GM12892 (cell line): ENCODE measurements at places on chromosomes 7 and 10.

- DNase-seq: no peak
Measured at GRCh38 chr7:28155019-28155660, 25.5 kb downstream of the JAZF1 start.

- no peak for DNase-seq
Measured at GRCh38 chr7:127770885-127771284, 118.9 kb downstream of the SND1 start.

GRCh38 chr10:1365540-1366321 is 309.5 kb downstream of the WDR37 start:
- no peak for DNase-seq

GRCh38 chr10:98910048-98910447 is 325.6 kb downstream of the HPSE2 start:
- DNase-seq: no peak

GRCh38 chr10:69665474-69666320 is 35.6 kb downstream of the FAM241B start:
- no peak for DNase-seq

- no peak for DNase-seq
Measured at GRCh38 chr10:78529262-78529661, 495.6 kb downstream of the RPS24 start.

DNA sequence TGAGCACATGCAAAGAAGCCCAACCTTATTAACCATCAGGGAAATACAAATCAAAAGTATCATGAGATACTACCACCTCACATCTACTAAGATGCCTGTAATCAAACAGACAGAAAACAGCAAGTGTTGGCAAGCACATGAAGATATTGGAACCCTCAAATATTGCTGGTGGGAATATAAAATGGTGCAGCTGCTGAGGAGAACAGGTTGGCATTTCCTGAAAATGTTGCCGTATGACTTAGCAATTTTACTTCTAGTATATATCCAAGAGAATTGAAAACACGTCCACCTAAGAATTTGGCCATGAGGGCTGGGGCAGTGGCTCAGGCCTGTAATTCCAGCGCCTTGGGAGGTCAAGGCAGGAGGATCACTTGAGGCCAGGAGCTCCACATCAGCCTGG is 39.4 kb upstream of the TNRC18 start:
- DNase-seq: no peak

DNA sequence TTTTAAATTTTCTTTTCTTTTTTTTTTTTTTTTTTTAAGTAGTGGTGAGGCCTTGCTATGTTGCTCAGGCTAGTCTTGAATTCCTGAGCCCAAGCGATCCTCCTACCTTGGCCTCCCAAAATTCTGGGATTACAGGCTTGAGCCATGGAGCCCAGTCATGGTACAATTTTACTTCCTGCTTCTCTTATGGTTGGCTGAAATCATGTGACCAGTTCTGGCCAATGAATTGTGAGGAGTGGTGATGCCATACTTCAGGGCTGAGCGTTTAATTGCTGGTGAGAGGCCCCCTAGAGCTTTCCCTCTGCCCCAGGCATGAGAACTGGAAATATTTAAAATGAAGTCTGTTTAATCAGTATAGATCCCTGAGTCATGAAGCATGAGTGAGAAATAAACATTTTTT is 22.2 kb upstream of the BAIAP2L1 start:
- DNase-seq: no peak

- no peak for DNase-seq
Measured at GRCh38 chr10:14378387-14378960, 47.8 kb upstream of the FRMD4A start.

DNA sequence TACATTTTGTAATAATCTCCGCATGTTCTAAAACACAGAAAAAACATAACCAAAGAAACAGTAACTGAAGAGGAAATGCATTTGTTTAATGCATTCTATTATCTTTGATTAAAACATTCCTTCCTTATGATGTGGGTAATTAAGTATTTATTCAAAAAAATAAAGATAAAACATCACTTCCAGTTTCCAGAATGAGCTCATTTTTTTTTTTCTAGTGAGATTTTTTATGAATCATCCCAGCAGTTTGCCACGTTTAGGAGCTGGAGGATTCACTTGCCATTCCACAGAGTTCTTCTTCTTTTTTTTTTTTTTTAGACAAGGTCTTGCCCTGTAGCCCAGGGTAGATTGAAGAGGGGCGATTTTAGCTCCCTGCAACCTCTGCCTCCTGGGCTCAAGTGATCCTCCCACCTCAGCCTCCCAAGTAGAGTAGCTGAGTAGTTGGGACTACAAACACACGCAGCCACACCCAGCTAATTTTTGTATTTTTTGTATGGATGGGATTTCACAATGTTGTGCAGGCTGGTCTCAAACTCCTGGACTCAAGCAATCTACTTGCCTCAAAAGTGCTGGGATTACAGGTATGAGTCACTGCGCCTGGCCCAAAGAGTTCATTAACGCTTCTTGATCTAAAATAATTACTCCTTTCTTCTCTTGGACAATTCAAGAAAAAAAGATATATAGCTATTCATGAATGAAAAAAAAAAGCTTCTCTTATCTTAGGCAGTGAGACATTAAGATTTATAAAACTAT is 177.3 kb downstream of the DKK1 start:
- DNase-seq: no peak

GRCh38 chr7:40014376-40014775 is 64.3 kb downstream of the CDK13 start:
- no peak for DNase-seq

DNA sequence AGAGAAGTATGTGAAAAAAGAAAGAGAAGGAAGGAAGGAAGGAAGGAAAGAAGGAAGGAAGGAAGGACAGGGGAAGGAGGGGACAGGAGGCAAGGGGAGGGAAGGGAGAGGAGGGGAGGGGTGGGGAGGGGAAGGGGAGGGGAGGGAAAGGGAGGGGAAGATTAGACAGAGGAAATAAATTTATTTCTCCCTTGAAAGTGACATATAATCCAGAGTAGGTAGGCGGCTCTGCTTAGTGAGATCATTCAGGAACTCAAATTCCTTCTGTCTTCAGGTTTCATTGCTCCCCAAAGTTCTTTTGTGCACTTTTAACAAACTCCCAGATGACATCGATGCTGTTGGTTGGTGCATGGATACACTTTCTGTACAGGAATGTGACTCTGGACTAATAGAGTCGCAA is 594.7 kb upstream of the STEAP1 start:
- DNase-seq: no peak

GRCh38 chr7:110831419-110831818 is 259.5 kb upstream of the LRRN3 start:
- no peak for DNase-seq

- no peak for DNase-seq
Measured at GRCh38 chr7:50474382-50475160, 24.4 kb upstream of the FIGNL1 start.

- DNase-seq: no peak
Measured at GRCh38 chr10:48759113-48759901, 74.6 kb downstream of the WDFY4 start.

DNA sequence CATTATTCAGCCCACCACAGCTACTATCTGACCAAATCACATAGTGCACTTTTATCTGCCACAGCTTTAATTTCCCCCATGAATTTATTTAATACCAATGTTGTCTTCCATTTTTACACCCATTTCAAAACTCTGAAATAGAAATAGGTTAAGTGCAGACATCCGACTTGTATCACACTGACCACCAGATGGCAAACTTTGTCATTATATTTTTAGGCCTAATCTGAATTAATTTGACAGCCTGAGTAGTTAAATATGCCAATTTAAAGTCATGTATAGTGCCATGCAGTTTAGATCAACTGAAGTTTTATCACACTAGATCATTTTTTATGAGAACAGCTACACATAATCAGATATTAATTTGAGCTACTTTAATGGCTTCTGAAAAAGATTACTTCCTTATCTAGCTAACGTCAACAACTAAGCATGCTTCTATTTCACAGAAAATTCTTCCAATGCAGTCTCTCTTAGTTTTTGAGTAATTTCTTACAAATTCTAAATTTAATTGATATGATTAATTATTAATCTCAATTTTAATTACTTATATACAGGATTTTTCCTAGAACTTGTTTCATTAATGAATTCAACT is 566.4 kb downstream of the GFRA1 start:
- DNase-seq: no peak

- DNase-seq: no peak
Measured at GRCh38 chr10:69123306-69123746, 652 bp upstream of the VPS26A start.

- DNase-seq: no peak
Measured at GRCh38 chr7:45715471-45716352, 141.5 kb downstream of the ADCY1 start.

GRCh38 chr10:27188897-27189296 is 33.7 kb downstream of the MASTL start:
- no peak for DNase-seq

DNA sequence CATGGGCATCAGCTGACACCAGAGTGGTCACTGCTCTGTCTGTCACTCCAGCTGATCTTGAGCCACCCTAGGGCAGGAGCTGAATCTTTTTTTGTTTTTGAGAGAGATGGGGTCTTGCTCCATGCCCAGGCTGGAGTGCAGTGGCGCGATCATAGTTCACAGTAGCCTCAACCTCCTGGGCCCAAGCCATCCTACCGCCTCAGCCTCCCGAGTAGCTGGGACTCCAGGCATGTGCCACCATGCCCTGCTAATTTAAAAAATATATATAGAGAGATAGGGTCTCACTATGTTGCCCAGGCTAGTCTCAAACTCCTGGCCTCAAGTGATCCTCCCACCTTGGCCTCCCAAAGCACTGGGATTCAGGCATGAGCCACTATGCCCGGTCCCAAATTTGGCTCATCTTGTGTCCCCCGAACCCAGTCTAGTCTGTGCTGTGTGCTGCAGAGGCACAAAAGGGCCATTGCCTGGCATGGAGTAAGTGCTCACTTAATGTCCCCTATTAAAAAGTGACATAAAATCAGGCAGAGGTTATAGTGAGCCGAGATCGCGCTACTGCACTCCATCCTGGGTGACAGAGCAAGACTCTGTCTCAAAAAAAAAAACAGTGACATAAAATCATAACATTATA is 8.1 kb upstream of the FZD9 start:
- DNase-seq: no peak

DNA sequence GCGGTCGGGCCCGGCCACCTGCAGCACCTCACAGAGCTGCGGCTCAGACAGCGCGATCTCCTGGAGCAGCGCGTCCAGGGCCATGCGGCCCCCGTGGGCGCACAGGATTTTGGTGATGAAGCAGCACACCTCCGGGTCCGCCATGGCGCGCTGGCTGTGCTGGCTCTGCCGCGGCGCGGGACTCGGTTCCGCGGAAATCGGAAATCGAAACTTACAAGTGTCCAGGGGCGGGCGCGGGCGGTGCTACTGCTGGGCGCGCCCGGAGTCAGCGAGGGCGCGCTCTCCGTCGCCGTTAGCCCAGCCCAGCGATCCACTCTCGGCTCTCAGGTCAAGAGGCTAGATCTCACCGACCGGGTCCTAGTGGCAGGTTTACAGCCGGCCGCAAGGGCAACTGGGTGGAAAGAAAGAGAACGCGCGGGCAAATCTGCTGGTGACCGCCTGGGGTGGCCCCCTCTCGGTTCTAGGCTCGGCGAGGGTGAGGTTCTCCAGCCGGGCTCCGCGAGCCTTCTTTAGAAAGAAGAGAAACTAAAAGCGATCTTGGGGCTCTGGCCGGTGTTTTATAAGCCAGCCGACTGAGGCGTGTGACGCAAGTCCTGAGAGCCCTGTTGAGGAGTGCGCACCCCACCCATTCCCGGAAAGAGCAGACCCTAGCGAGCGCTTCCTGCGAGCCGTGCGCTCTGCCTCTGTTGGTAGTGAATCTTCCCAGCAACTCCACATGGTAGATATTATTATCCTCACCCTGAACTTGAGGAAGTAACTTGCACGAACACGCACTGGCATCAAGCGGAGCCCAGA is at the start of gene ZC3HAV1:
TSS of gene ZC3HAV1 (minus strand) at position 533 of the 795 bp plus-strand sequence. CDS start at position 144, 389 bp downstream.
- peak; percentile 82 for DNase-seq

- DNase-seq: no peak
Measured at GRCh38 chr7:130655286-130655685, 13.3 kb downstream of the COPG2 start.

- DNase-seq: peak; percentile 40
Measured at GRCh38 chr10:121598263-121599249, at the start of gene FGFR2. Gene FGFR2, minus strand, starts transcription at chr10:121598444. Its CDS starts 4,627 bp downstream, at chr10:121593817.

DNA sequence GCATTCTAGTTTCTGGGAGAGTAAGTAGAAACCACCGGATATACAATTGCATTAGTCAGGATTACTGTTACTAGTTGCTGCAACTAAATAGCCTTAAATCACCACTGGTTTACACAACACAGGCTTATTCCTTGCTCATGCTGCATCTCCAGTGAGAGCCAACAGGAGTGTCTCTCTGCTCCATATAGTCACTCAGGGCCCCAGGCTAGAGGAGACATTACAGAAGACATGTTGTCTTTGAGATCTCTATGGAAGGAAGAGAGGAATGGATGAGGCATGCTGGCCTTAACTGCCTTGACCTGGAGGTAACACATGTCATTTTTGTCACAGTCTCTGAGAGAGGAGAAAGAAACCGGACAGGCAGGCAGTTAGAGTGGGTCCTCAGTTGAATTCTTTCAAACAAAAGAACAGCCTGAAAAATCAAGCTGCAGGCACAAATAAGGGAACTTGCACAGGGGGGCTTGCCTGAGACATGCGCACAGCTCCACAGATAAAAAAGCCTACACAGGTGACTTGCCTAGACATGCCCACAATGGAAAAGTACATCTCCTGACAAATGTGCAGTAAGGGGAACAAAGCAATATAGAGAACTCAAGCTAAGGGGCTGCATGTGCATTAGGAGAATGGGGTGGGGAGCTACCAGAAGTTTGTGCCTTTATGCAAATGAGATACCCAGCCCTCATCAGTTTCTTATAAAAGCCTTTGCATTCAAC is 348.0 kb downstream of the TYW1 start:
- no peak for DNase-seq

DNA sequence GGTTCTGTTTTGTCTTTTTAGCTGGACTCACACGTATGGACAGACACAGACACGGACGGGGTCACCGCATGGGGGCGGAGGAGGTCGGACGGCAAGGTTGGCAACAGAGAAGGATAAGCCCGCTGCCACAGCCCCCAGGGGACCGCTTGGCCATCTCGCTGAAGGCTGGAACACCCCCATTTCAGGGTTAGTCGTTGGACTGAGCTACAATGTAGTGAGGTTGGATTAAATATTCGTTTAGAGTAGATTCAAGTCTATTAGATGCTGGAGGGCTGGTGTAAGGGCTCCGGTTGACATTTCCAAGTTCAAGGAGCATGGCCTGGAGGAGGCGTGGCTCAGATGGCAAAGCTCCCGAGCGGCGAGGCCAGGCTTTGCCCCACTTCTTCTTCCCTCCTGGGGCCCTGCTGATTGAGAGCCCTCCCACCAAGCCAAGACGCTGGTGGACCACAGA is 35.2 kb downstream of the PPIF start:
- DNase-seq: no peak

DNA sequence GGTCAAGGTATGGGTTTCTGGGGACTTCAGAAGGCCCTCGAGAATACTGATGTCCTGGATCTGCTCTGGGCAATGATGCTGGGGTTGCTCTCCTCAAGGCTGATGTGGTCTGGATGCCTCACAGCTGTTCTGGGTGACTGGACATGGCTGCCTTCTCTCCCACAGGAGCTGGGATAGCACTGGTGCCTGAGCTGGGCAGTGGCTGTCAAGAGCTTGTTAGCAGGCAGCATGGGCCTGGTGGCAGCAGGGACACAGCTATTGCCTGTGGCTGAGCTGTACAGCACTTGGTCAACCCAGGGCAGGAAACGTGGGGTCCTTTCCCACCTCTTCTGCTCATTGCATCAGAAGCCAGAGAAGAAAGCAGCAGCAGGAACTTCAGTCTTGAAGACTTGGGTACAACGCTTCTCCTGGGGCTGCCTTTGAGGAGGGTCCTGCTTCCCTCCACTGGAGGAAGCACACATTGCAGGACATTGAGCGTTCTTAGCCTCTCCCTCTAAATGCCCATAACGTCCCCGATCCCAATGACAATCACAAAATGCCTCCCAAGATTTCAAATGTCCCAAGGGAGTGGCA is 13.0 kb downstream of the ADCYAP1R1 start:
- DNase-seq: no peak
